ENCODE measurements at places on chromosomes 16 and 17.

- no peak for DNase-seq
Observed at GRCh38 chr17:81921996-81922565, 4.1 kb upstream of the SIRT7 start.

GRCh38 chr16:49097964-49098363 is 183.7 kb downstream of the CBLN1 start:
- DNase-seq = no peak

- peak; percentile 17 for DNase-seq
Observed at GRCh38 chr17:13785981-13786598, 184.4 kb upstream of the HS3ST3A1 start.

DNA sequence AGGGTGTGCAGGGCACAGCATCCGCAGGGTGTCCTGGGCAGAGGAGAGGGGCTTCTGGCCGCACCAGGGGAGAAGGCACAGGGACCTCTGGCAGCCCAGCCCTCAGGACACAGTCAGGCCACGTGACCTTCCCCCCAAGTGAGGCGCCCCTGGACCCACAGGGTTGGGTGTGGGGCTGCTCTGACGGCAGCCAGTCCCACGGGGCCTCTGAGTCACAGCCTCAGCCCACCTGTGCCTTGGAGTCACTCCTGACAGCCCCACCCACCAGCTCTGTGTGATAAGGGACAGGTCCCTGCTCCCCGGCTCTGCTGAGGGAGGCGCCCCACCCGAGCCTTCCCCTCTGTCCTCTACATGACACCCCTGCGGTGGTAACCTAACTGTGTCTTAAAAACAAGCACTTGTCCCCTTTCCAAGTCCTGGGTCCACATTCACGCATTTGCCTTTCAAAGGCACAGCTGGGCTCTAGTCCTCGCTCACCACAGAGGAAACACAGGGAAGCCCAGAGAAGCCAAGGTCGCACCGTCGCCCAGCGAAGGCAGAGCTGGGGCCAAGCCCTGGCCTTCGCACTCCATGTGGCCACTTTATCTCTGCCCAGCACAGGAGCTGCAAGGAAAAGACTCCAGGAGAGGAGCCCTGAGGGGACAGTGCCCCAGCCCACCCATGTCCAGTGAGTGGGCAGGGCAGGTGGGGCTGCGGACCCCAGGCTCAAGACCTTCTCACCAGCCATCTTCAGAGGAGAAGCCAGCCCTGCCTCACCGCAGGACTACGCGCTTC is 5.1 kb upstream of the NPTX1 start:
- DNase-seq = no peak

- DNase-seq = no peak
Observed at GRCh38 chr17:76391200-76391715, 6.8 kb downstream of the SPHK1 start.

- no peak for DNase-seq
Observed at GRCh38 chr16:2163211-2163881, 7.8 kb downstream of the TRAF7 start.

- no peak for DNase-seq
Observed at GRCh38 chr17:39973496-39973895, 7.1 kb upstream of the PSMD3 start.

Measured in stromal cell of bone marrow (primary cell).